ENCODE measurements at places on chromosomes 7 and 10.

DNA sequence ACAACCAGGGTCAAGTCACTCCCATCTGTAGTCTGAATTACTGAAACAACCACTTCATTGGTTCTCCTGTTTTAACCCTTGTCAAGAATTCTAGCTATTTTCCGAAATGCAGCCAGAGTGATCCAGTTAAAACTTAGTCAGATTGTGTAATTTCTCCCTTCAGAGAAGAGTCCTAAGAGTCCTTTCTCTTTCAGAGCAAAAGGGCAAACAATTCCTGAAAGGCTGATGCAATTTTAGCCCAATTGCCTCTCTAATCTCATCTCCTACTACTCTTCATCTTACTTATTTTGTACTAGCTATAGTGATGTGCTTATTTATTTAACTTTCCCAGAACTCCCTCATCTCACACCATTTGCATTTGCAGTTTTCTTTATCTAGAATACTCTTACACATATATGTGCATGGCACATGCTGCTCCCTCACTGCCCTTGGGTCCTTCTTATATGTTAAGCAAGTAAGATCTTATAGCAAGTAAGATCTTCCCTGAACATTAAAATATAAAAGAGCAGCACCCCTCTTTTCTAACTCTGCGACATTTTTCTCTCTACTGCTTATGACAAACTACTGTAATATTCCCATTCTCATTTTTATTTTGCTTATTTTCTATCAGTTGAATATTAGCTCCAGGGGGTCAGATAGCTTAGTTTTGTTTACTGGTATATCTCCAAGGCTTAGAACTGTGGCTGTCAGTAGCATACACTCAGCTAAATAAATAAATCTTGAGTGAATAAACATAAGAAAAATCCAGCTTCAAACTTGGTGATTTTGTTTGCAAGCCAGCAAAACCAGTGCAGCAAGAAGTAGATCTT, 44.6 kb downstream of the HGF start:
- DNase-seq: no peak

DNA sequence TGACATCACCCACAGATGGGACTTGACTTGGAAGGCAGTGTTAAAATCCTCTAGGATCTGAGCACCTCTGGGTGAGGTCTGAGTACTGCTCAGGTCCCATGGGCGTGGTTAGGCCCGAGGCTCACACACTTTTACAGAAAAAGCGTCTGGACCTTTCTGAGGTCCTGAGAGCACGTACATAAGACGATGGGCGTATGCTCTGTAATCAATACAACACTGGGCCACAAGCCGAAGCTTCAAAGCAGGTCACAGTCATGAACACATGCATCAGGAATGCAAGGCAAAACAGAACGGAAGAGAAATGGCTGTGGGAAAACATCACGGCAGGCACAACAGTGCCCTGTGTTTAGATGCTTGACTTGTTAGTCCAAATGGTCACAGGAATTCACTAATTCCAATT, 112.2 kb downstream of the LARP4B start:
- no peak for DNase-seq

DNA sequence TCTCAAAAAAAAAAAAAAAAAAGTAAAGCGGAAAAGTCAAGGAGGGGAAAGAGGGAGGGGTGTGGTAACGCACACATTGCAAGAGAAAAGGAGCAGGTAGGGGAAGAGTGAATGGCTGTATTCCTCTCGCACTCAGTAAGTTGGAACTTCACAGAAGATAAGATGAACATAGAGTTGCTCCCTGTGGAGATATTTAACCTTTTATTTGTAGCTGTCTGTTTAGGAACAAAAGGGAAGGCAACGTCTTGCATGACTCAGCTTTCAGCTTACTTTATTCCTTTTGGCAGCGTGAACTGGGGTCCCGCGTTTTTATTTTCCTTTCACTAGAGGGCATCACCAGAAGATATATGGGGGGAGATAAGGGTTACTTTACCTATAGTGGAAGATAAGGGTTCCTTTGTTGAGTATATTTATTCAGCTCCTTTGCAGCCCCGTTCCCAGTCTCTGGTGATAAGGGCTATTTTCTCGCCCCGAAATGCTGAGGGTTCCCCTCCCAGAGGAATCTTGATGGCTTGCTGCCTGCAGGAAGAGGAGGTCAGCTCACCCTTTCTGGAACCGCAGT, 78.5 kb downstream of the APBB1IP start:
- DNase-seq: no peak

DNA sequence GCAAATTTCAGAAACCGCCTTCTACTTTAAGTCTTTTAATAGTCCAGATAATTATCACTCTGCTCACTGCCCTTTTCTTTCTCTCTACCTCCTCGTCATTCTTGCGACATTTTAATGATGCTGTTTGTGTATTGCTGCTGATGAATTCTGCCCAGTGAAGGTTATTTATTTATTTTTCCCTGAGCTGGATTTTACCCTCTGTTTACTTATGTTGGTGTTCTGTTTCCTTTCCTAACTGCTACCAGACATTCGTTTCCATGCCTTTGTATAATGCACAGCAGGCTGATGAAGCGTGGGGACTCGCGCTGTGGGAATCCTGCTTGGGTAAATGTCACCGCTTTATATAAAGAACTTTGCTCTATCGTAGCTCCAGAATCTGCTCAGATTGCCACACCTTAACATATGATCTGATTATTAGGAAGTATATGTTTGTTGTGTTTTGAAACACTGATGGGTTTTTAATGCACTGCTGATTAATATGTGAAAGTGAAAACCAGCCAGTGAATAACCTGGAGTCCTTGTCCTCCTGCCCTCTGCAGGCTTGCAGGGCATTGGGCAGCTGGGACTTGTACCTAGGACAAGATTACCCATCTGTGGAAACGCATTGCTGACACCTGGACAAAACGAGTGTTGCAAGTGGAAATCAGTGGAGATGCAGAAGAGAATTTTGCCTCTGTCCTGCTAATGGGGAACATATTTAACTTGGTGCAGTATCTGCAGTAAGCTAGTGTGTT, 291.5 kb downstream of the SDK1 start:
- DNase-seq: no peak

DNA sequence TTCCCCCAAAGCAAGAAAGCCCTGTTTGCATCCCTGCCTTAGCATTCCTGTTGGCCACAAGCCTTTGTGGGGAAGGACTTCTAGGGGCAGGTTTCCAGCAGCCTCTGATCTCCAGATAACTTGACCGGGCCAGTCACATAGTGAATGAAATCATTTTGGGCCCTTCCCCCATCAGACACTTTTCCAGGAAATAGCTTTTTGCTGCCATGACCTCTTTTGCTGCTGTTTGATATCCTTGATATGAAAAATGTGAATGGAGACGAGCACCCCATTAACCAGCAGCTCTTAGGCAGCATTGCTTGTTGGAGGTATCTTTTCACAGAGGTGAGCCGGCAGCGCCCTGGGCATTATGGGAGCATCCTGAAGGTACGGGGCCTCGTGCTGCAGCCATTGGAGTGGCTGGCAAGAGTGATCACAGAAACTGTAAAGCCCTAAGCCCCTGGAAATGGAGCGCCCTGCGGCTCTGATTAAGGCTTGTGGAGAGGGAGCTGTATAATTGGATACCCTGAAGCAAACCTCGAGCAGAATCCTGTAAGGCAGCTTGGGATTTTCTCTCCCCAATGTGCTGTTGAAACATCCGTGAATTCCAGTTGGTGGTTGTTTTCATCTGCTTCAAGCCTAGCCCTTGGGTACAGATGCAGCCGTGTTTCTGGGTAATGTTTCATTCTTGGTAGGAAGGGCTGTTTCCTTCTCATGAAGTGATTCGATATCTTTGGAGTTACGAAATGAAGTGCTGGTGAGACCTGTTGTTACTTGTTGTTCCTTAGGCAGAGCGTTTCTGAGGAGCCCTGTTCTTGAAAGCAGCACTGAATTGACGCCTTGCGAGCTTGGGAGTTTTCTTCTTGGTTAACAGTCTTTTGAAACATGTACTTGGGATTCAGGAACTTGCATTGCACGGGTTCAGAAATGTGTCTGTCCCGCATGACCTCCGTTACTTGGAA, 179.0 kb downstream of the PTEN start:
- DNase-seq: peak; percentile 49

DNA sequence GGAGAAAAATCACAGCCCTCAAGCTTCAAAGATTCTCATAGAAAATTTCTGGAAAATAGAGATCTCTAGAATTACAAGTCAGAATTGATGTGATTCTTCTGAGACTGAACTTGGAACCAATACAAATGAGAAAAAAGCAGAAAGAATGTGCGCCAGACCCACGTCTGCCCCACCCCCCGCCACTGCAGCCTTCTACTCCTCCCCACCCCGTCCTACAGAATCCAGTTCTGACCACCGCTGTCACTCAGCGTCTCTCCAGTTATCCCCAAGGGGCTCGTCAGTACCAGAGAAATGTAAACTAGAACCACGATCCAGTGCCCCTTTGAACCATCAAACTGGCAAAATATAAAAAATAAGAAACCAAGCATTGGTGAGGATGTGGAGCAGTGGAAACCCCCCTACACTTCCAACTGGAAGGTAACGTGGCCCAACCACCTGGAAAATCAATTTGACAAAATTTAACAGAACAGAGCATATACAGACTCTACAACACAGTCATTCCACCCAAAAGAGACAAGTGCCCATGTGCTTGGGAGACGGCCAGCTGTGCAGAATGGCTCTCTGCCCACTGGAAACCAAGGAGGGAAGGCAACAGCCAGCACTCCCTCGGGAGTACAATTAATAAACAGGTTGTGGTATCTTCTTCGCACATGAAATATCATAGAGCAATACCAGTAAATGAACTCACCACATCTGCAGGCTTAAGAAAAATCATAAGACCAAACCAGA, 397.9 kb downstream of the TNS3 start:
- DNase-seq: no peak

DNA sequence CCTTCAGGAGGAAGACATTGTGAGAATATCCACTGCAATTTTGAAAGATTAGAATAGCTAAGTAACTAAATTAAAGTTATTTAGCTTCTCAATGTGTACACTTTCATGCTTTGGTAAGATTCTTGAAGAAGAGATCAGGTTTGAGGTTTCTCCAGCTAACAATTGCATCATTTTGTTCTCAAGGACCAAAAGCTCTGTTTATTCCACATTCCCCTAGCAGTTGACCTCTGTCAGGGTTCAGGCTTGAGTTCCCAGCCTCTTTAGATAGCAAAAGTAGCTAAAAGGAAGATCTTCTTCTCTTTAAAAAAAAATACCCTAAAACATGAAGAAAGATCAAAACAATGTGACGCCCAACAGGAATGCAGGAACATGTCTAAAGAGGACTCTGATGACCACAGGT, 179.4 kb upstream of the IGFBP3 start:
- no peak for DNase-seq

GRCh38 chr10:132347931-132348267, 15.9 kb downstream of the LRRC27 start:
- no peak for DNase-seq

DNA sequence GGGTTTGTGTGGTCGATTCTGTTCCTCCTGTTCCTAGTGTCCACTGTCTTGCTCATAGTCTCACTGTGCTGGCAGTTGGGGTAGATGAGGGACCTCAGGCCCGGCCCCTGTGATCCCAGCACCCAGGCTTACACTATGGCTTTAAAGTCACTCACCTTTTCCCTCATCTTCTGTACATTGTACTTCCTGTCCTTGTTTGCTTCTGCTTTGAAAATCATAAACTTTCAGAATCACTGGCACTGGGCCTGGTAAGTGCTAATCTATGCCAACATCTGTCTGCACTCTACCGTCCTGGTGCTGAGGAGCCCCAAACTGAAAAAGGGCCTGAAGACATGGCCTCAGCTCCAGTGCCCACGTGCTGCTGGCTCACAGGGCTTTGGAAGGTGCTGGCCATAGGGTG, 5.7 kb upstream of the TAS2R60 start:
- DNase-seq: no peak

DNA sequence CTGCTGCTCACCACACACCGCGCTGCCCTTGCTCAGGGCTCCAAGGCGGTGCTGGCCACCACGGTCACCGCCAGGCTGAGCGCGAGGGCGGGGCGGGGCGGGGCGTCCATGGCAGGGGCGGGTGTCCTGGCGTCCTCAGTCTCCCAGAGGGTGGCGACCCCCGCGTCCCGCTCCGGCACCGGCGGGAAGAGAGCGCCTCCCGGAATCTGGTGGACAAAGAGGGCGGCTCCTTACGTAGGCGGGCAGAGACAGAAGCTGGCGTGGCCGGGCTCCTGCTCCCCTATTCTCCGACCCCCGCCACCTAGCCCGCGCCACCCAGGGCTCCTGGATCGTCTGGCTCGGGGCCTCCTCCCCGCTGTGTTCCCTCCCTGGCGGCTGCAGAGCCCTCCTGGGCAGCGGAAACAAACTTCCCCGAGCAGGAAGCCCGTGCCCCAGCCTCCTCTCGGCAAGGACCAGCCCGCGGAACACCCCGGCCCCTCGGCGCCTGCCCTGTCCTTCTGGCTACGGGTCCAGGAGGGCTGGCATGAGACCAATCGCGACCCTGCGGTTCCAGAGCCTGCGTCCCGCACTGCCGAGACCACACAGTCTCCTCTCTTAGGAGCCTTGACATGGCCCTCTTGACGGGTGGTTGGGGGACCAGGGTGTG, 133.8 kb upstream of the ZNF92 start:
- DNase-seq: no peak

- peak; percentile 3 for DNase-seq
Observed at GRCh38 chr7:12754179-12754578, 66.7 kb downstream of the ARL4A start.

DNA sequence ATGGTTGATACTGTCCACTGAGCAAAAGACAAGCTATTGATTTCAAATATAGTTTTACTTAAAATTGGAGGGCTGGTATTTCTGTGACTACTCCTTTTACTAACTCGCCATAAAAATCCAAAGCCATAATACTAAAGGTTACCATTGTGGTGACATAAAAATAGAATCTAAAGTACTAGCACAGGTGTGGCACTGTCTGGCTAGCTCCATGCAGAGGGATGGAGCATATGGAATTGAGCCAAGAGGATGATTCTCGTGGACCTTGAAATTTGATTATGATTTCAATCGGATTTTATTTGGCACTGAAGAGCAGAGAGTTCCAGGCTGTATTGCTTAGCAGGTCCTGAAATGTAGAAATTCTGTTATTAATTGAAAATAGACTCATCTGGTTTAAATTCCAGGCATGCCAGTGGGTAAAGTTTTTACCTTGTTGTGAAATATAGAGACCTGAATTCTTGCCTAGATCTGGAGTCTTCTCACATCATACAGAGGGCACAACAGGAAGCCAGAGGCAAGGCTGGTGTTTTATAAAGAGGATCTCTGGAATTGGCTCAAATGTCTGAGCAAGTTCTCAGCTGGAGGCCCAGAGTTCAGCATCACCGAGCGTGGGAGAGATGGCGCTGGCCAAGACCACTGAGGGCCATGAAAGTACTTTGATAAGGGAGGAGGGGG, 29.9 kb upstream of the DLD start:
- DNase-seq: no peak

- DNase-seq: no peak
Observed at GRCh38 chr10:133358925-133359310, 1.1 kb upstream of the FUOM start.

DNA sequence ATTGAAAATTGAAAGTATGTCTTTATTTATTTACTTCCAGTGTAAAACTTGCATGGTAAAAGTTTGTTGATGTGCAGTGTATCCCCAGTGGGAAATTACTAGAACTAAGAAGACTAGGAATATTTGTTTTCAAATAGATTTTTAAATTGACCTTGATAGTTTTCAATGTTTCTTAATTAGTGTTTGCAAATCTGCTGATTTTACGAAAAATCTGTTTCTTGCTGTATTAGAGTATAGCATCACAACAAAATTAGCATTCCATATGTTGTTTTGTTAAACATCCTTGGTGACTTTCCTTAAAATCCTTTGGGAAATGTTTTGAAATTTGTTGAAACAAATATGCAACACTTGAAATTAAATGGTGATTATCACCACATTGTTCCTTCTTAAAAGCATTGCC, 425.9 kb downstream of the SUGCT start:
- no peak for DNase-seq

GRCh38 chr7:84384417-84384816, 189.8 kb upstream of the SEMA3A start:
- no peak for DNase-seq

Measured in Kasumi-1 (cell line).